ENCODE measurements at places on chromosomes 16 and 17.
A peak's percentile ranks its signal among the peaks of the same experiment; 100 is the strongest.

DNA sequence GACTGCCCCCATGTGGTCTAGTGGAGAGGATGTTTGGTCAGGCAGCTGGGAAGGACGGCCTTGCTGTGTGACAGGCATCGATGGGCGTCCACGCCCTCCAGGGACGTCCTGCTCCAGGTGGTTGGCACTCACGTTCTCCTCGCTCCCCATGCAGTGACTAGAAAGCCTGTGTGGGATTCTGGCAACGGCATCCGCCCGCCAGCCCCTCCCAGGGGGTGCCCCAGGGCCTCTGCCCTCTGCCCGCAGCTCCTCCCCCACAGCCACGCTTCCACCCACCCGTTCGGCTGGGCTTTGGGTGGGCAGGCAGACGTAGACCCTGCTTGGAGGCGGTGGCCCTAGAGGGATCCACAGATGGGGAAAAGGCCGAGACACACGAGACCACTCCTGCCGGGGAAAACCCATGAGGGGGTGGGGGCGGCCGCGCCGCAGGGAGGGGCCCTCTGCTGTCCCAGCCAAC is 4.7 kb upstream of the IL17C start:
- peak; percentile 66 for DNase-seq

DNA sequence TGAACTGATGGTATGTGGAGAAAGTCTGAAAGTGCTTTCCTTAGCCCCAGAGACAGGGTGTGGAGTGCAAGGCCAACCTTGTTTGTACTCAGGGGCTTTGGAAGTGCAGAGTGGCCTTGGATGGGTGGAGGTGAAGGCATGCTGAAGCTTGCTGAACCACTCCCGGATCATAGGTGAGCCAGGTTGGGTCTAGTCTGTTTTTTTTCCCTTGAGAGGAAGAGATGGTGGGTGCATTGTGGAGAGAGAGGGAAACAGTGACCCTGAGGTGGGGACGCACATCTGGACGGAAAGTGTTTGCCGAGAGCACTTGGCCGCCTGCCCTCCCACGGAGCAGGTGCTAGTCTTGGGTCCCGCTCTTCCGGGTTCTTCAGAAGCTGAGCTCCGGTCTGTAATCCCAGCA is 12.5 kb downstream of the ABAT start:
- DNase-seq, result no peak

DNA sequence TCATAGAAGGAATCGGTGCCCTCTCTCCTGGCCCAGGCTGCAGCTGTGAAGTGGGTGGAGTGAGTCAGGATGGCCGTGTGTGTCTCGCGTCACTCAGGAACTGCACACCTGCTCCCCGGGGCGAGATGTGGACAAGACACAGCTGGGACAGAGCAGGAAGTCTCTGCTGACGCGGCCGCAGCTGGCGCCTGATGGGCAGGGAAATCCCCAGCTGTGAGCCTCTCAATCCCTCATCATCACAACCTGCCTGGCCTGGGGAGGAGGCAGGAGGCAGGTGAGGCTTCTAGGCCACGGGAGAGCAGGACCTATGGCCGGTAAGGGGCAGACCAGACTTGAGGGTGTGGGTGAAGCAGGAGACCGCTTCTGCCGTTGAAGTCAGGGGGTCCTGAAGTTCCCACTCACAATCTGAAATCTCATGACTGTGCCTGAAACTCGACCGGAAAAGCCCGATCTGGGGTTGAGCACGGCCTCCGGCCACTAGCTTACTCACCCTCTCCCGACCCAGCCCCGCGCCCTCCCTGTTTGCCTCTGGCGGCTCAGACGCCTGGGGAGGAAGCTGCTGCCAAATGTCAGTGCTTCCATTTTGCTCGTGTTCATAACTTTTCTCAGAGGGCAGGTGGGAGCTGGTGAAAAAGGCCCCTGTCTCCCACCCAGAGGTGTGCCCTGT is 1.1 kb upstream of the TRPV3 start:
- peak; percentile 48 for DNase-seq

- DNase-seq, result peak; percentile 73
Observed at GRCh38 chr16:68417711-68418301, 30.5 kb downstream of the SMPD3 start.

DNA sequence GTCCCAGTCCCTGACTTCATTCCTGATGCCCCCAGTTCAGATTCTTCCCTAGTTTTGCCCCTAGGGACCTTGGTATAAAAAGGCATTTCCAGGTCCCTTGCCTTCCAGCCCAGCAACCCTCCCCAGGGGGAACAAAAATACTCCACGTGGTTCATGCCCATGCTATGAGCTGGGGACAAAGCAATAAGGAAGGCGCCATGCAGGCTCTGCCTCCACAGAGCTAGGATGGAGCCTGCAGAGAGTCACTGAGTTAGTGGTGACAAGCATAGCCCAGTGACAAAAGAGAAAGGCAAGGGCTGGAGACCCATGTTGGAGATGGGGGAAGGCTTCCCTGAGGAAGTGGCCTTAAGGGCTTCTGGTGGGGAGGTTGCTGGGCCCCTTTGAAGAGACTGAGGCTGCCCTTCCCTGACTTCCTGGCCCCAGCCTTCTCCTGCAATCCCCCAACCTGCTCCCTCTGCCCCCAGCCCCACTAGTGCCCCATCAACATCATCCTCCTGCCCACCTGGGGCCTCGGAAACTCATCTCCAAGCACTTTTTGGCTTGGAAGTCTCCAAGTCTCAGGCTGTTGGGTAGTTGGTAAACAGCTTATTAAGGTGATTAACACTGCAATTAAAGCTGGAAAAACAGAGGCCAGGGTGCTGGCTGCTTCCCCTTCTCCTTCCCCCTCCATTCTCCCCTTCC is 9.6 kb downstream of the DLX3 start:
- no peak for DNase-seq

DNA sequence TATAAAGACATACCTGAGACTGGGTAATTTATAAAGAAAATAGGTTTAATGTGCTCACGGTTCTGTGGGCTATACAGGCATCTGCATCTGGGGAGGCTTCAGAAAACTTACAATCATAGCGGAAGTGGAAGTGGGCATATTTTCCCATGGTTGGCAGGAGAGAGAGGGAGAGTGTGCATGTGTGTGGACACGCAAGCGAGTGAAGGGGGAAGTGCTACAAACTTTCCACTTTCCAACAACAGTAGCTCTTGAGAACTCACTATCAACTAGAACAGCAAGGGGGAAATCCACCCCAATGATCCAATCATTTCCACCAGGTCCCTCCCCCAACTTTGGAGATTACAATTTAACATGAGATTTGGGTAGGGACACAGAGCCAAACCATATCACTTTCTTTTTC is 11.1 kb downstream of the TAOK1 start:
- DNase-seq, result no peak

Data from stimulated activated naive CD8-positive, alpha-beta T cell treated with anti-CD3 and anti-CD28 coated beads, Interleukin-15, amount 100 ng/mL, for 72 hours (primary cell).